T follicular helper cell (primary cell): ENCODE measurements at places on chromosomes 1 and 21.

DNA sequence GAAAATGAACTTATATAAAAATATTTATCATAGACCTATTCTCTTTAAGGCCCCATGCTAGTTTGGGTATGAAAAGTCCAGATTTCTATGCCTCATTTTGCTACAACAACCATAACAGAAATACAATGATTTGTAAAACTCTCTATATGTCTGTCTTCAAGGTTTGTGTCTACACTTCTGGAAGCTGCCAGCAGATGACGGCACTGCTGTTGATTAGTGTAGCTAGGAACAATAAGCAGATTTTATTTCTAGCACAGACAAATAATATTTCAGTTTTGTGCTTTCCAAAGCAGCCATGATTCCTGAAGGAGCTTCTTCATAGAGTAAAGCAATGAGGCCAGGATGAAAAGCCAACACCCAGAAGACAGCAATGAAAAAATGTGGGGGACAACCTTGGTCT lies 779.6 kb upstream of the ADGRL2 start:
- DNase-seq: no peak

GRCh38 chr1:170176772-170177171 lies 31.0 kb downstream of the NTMT2 start:
- no peak for DNase-seq

- DNase-seq: no peak
Measured at GRCh38 chr21:33848249-33848953, 67.2 kb downstream of the ATP5PO start.

- DNase-seq: no peak
Measured at GRCh38 chr21:45019887-45020537, 54.4 kb upstream of the ADARB1 start.

GRCh38 chr1:156889802-156890580 lies 3.5 kb upstream of the PEAR1 start:
- peak; percentile 10 for DNase-seq

DNA sequence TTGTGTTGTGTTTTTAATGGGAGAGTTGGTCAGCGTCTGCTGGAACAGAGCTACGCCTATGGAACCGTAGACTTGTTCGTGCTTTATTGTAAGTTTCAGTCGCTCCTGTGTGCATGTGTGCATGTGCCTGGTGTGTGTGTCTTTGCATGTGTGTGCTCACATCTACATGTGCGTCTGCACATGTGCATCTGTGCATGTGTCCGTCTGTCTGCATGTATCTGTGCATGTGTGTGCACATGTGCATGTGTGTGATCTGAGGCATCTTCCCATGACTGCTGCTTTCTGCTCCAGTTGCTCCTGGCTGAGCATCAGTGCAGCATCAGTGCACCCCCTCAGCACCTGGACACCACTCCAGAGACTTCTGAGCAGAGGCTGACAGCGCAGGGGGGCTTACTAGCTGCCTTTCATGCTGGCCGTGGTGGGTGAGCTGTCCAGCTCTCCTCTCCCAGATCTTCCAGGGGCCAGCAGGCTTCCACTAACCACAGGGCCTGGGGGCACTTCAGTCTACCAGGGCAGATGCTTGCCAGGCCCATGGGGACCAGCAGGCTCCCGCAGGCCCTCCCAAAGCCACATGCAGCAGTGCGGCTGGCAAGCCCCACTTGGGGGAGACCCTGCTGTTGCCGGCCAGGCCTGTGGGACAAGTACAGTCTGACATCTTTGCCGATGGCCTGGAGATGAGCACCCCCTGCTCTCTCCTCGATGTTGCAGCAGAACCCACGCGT lies 47.8 kb upstream of the PCBP3 start:
- DNase-seq: no peak
